ENCODE measurements at places on chromosomes 5 and 9.

GRCh38 chr9:133147412-133148198, 16.1 kb downstream of the GBGT1 start:
- DNase-seq = peak; percentile 73

- DNase-seq = no peak
Measured at GRCh38 chr5:23007236-23007635, 154.1 kb upstream of the CDH12 start.

GRCh38 chr9:134830126-134830525, 50.5 kb upstream of the FCN2 start:
- DNase-seq = no peak

- no peak for DNase-seq
Measured at GRCh38 chr9:81729135-81729534, 39.8 kb upstream of the TLE1 start.

- no peak for DNase-seq
Measured at GRCh38 chr5:124528838-124529237, 217.6 kb downstream of the ZNF608 start.

- no peak for DNase-seq
Measured at GRCh38 chr5:8062521-8062920, 193.6 kb downstream of the MTRR start.

- DNase-seq = no peak
Measured at GRCh38 chr5:176883700-176884570, 15.2 kb downstream of the HK3 start.

DNA sequence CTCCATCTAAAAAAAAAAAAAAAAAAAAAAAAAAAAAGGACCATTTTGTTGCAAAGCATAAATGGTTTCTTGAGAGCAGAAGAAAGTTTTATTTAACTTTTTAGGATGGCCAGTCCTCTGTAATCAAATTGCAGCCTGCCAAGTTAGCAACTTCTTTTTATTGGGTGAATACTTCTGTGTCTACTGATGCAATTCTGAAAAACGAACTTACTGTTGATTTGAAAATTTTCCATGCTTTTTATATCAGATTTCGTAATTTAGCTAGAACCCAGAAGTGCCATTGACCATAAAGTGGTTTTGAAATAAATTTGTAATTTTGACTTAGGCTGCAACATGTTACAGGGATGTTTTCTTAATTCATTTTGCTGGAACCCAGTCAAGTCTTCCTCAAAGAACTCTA, 269.1 kb upstream of the ACTBL2 start:
- DNase-seq = no peak

DNA sequence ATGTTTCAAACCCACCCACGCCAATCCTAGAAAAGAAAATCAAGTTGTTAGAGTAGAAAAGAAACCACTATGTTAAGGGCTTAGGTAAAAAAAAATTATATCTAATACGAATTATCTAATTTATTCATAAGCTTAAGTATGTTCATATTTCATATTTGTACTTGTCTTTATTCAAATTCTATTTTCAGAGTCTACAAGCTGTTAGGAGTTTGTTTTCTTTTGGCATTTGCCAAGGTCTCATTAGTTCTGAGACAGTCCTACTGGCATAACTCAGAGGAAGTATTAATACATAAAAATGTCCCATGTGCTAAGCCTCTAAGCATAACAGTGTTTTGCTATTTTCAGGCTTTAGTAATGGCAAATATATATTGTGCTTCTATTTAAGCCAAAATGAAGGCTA, 57.6 kb downstream of the STARD4 start:
- DNase-seq = no peak

- DNase-seq = no peak
Measured at GRCh38 chr9:96175001-96175400, 127.0 kb downstream of the HSD17B3 start.

DNA sequence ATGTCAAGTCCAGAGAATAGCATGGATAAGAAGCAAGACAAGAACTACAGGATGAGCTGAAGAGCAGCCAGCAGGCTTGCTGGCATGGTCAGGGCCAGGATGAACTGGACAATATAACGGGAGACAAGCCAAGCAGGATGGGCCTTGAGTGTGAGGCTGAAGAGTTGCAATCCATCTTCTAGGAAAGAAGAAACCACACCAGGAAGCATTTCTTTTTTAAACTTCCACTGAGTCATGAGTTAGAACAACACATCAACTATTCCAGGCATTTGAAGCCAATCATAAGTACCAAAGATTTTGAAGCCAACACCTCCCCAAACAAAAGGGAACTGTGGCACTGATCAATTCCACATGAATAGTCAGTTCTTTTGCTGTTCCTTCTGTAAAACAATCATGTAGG, 27.3 kb downstream of the SLC31A2 start:
- DNase-seq = no peak

DNA sequence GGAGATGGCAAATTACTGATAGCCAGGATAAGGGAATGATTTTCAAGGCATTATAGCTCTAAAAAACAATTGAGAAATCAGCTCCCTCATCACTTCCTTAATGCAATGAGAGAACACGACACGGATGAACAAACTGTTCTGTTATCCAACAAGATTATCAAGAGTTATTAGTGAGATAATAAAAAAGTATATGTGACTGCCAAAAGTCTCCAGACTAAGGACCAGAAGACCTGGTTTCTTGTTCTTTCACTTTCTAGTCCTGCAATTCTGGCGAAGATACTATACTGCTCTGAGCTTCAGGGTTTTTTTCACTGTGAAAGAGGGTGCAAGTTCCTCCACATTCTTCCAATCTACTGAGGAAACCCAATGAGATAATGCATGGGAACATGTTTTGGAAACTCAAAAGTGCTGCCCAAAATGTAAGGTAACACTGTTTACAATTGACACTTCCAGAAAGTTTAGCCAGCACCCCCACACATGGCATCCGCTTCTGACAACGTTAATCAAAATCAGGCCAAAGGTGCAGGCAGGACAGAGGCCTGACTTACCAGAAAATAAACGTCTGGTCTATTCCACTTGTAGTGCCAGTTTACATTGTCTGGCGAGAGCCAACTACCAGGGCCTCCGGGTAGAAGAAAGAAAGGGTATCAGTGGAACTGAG, 254.2 kb downstream of the DOCK8 start:
- no peak for DNase-seq

GRCh38 chr5:39186289-39186688, 33.1 kb downstream of the FYB1 start:
- no peak for DNase-seq

DNA sequence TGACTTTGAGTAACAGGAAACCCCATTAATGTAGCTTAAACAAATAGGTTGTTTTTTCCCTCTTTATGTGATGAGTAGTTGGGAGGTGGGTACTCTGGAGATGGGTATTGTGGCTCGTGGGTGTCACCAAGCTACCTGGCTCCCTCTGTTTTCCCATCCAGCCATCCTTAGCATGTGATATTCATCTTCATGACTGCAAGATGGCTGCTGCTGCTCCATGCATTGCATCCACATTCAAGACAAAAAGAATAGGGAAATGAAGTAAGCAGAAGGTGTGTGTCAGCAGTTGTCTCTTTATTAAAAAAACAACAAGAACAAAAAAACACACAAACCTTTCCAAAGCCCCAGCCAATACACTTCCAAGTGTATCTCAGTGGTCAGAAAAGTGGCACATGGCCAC, 6.5 kb upstream of the ARHGAP26 start:
- no peak for DNase-seq

DNA sequence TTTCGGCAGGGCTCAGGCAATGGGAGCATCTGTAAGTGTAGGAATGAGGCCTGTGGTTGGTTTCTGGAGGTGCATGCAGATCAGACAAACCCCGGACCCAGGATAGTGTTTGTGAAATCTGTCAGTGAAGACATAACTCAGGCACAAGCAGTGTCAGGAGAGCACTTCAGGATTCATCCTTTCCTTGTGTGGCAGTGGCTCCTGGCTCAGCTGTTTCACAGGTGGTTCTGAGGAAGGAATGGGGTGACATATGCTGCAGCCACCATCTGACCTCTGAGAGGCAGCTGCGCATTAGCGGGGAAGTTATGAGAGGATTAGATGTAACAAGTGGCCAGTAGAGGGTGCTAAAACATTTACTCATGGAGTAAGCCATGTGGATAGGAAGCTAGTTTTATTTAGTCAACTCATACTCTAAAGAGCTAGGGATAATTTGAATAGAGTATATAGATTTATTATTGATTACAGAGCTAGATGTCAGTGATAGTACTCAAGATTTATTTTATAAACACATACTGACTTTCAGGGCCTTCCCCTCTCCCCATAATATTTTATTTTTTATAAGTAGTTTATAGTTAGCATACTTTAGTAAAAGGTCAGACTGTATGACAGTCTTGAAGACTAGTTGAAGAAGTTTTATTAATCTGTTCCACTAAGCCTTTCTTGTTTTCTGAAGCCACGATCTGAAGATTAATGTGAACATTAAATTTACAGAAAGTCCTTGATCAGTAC, 28.4 kb downstream of the NNT start:
- DNase-seq = peak; percentile 3

GRCh38 chr9:3012245-3012644, 168.3 kb upstream of the PUM3 start:
- DNase-seq = no peak

DNA sequence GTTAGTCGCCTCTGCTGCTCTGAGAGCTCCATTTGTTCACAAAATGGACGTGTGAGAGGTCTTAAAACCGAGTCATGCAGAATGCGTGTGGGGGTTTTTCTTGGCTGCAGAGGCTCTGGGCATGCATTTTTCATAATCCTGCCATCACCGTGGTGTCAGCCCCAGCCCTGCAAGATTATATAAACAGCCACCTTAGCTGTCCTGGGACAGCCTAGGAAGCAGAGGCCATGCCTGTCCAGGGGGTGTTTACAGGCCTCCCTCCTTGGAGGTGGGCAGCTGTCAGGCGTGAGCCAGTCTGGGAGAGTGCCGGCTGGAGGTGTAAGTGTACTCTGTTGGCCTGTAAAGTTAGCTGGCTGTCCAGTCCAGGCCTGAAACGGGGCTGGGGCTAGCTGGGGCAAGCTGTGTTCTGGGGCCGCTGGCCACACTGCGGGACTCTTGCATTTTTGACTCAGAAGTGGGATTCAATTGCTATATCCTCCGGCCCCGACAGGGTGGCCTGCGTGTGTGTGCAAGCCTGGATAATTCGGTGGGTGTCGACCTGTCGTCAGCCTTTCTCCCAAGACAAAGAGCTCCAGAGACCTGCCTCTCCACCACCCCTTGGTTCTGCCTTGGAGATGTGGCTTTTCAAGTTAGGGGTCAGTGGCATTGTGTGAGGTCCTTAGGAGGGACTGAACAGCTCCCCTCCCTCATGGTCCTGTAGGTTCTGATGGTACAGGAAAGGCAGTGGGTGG, 2.4 kb downstream of the WNK2 start:
- no peak for DNase-seq

DNA sequence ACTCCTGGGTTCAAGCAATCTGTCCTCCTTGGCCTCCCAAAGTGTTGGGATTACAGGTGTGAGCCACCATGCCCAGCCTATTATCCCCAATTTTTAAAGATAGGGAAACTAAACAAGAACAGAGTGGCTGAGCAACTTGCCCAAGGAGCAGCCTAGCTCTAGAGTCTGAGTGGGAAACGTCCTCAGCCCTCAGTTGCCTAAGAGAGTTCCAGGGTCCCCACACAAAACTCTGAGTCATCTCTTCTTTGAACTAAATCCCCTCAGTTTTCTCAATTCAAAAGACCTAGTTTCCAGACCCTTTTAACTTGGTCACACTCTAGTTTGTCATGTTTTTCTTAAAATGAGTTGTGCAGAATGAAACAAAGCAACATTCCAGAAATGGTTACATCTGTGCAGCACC, 33.5 kb downstream of the GGTA1 start:
- no peak for DNase-seq

GRCh38 chr9:37787059-37787458, 2.2 kb upstream of the EXOSC3 start:
- DNase-seq = no peak

DNA sequence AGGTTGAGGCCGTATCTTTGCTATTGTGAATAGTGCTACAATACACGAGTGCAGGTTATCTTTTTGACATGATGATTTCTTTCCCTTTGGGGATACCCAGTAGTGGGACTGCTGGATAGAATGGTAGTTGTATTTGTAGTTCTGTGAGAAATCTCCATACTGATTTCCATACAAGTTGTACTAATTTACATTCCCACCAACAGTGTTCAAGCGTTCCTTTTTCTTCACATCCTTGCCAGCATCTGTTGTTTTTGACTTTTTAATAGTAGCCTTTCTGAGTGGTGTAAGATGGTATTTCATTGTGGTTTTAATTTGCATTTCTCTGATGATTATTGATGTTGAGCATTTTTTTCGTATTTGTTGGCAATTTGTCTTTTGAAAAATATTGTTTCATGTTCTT, 41.4 kb downstream of the CNOT6 start:
- DNase-seq = no peak

DNA sequence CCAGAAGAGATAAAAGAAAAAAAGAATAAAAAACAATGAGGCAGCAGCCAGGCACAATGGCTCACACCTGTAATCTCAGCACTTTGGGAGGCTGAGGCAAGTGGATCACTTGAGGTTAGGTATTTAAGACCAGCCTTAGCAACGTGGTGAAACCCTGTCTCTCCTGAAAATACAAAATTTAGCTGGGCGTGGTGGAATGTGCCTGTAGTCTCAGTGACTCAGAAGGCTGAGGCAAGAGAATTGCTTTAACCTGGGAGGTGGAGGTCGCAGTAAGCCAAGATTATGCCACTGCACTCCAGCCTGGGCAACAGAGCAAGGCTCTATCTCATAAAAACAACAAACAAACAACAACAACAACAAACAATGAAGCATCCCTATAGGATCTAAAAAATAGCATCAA, 121.5 kb downstream of the HMHB1 start:
- DNase-seq = no peak

- no peak for DNase-seq
Measured at GRCh38 chr9:27054841-27055240, 49.4 kb upstream of the LRRC19 start.

DNA sequence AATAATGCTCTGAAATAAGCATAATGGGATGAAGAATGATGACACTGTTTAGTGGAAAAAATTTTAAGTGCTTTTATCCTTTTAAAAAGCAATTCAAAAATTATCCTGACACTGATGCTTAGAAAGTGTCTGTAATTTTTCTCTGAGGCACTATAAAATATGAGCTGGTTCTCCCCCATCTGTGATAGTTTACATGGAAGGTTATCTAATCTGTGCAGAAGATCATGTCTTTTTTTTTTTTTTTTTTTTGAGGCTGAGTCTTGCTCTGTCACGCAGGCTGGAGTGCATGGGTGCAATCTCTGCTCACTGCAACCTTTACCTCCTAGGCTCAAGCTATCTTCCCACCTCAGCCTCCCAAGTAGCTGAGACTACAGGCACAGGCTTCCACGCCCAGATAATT, 15.2 kb upstream of the TAF11L2 start:
- DNase-seq = no peak
